Neural crest cell (in vitro differentiated cells): ENCODE measurements at places on chromosomes 7 and 10. TPM values are rescaled to one million over a fixed set of nuclear protein-coding genes. Genes with fewer than 3 reads are reported as not detected.

- no peaks in the 10 kb centered on the region for H3K36me3 ChIP-seq
- no peak overlapping the region for H3K27ac ChIP-seq
- DNase-seq: no peak
- no peaks in the 10 kb centered on the region for H3K27me3 ChIP-seq
- no peaks in the 10 kb centered on the region for H3K4me1 ChIP-seq
- H3K4me3 ChIP-seq: no peak overlapping the region
Measured at GRCh38 chr7:20534543-20534942, 80.9 kb upstream of the ABCB5 start.

GRCh38 chr10:129599160-129599559 lies 132.1 kb downstream of the MGMT start:
- H3K4me3 ChIP-seq: no peak overlapping the region
- no peaks in the 10 kb centered on the region for H3K27me3 ChIP-seq
- H3K36me3 ChIP-seq: peaks cover 25% of the 10 kb centered on the region
- no peak for DNase-seq

- DNase-seq: peak; percentile 63
- no peak overlapping the region for H3K4me3 ChIP-seq
- peaks cover 9% of the 10 kb centered on the region for H3K36me3 ChIP-seq
Measured at GRCh38 chr10:29119374-29119773, 169.5 kb upstream of the LYZL1 start.

FGFR2 gene
- total RNA-seq: 55.5 and 58.4 TPM in 2 replicates

DNA sequence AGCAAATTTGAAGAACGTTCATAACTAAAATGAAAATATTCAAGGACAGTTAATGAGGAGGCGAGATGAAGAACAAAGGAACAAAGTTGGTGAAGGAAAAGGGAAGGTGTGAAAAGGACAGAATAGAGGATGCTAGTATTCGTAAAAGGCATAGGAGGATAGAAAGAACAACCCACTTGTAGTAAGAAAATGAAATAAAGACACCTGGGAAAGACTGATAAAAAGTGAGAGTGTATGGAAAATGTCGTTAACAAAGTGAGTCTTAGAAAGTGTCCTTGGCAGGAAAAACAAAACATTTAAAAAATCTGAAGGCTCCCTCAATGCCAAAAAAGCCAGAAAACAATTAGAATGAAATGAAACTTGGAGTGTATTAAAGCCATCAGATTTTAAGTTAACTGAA lies 29.6 kb upstream of the ZC3HAV1 start:
- no peaks in the 10 kb centered on the region for H3K27me3 ChIP-seq
- H3K4me3 ChIP-seq: no peak overlapping the region
- H3K4me1 ChIP-seq: peaks cover 7% of the 10 kb centered on the region

- no peak for DNase-seq
- peak overlapping the region; percentile 78 for H3K27ac ChIP-seq
- H3K4me3 ChIP-seq: peak overlapping the region; percentile 29
Measured at GRCh38 chr10:11206676-11207559, 189.2 kb downstream of the CELF2 start.

SLC26A5 gene
- not detected in 2 replicates for total RNA-seq

RASA4B gene
- total RNA-seq: 4.5 and 7.2 TPM in 2 replicates

ANTXRL gene
- not detected in 2 replicates for total RNA-seq

- no peak overlapping the region for H3K27ac ChIP-seq
- peaks cover 17% of the 10 kb centered on the region for H3K27me3 ChIP-seq
- peaks cover 24% of the 10 kb centered on the region for H3K4me1 ChIP-seq
- peaks cover 4% of the 10 kb centered on the region for H3K36me3 ChIP-seq
- peak overlapping the region; percentile 25 for H3K4me3 ChIP-seq
Measured at GRCh38 chr10:104250371-104250770, 4.3 kb upstream of the GSTO1 start.

- no peaks in the 10 kb centered on the region for H3K27me3 ChIP-seq
- peaks cover 11% of the 10 kb centered on the region for H3K4me1 ChIP-seq
- H3K4me3 ChIP-seq: no peak overlapping the region
- no peak for DNase-seq
Measured at GRCh38 chr10:101655570-101655969, 39.4 kb downstream of the FBXW4 start.

- H3K27me3 ChIP-seq: no peaks in the 10 kb centered on the region
- no peaks in the 10 kb centered on the region for H3K4me1 ChIP-seq
Measured at GRCh38 chr10:115558252-115558651, 465.1 kb downstream of the ATRNL1 start.

- no peak overlapping the region for H3K4me3 ChIP-seq
- no peaks in the 10 kb centered on the region for H3K27me3 ChIP-seq
- H3K4me1 ChIP-seq: peaks cover 34% of the 10 kb centered on the region
- DNase-seq: no peak
- H3K27ac ChIP-seq: peak overlapping the region; percentile 4
Measured at GRCh38 chr10:35848412-35848811, 206.3 kb upstream of the FZD8 start.

- peaks cover 10% of the 10 kb centered on the region for H3K27me3 ChIP-seq
- peaks cover 5% of the 10 kb centered on the region for H3K4me1 ChIP-seq
- no peak overlapping the region for H3K4me3 ChIP-seq
- no peak for DNase-seq
- no peak overlapping the region for H3K27ac ChIP-seq
Measured at GRCh38 chr7:131723926-131724325, 167.5 kb upstream of the PODXL start.

- H3K27me3 ChIP-seq: no peaks in the 10 kb centered on the region
- peaks cover 24% of the 10 kb centered on the region for H3K4me1 ChIP-seq
- peaks cover 24% of the 10 kb centered on the region for H3K36me3 ChIP-seq
- H3K4me3 ChIP-seq: no peak overlapping the region
- DNase-seq: no peak
Measured at GRCh38 chr10:7361316-7361715, 49.5 kb downstream of the SFMBT2 start.

DNA sequence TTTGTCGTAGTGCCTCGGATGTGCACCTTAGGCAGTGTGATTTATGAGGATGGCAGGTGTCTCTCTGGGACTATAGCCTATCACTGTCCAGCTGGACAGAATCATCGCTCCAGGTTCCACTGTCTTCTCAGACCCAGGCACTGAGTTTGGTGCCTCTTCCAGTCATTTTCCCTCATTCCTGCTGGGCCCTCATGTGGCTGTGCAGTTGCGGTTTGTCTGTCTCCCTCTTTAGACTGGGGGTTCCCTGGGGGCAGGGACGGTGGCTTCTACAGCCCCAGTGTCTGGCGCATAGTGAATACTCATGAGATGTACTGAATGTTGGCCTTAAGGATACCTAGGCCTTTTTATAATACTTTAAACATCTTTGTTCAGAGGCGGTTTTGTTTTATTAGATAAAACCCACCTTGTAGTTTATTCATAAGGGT lies 28.9 kb downstream of the CCM2 start:
- no peak for DNase-seq
- H3K4me3 ChIP-seq: no peak overlapping the region
- peaks cover 13% of the 10 kb centered on the region for H3K36me3 ChIP-seq
- no peaks in the 10 kb centered on the region for H3K27me3 ChIP-seq

AKR1C2 gene
- 3.8 and 3.9 TPM in 2 replicates for total RNA-seq

DNA sequence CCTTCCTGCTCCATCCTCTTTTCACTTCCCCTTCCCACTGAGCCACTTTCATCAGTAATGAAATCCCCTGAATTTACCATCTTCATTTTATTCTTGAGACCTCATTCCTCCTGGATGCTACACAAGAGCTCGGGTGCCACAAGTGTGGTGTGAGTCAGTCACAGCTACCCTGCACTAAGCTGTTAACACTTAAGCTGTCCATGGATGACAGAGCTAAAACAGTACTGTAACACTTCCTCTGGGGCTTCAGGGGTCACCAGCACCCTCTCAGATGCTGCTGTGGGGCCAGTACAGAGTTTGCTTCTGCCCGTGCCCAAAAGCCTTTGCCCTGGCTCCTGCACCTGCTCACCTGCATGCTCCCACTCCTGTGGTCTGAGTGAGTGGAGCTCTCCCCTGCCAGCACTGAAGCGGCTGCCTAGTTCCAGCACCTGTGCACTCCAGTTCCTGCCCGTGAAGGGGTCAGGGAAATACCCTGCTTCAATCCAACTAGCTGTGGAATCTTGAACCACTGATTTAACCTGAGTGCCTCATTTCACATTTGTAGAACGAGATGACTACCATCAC lies 71.9 kb downstream of the POT1 start:
- no peak for DNase-seq
- H3K27ac ChIP-seq: no peak overlapping the region
- H3K36me3 ChIP-seq: peaks cover 14% of the 10 kb centered on the region
- H3K4me3 ChIP-seq: no peak overlapping the region

ACBD7 gene
- total RNA-seq: 11.8 and 12.0 TPM in 2 replicates

TAS2R41 gene
- total RNA-seq: not detected in 2 replicates

OR2A12 gene
- total RNA-seq: not detected in 2 replicates

DNA sequence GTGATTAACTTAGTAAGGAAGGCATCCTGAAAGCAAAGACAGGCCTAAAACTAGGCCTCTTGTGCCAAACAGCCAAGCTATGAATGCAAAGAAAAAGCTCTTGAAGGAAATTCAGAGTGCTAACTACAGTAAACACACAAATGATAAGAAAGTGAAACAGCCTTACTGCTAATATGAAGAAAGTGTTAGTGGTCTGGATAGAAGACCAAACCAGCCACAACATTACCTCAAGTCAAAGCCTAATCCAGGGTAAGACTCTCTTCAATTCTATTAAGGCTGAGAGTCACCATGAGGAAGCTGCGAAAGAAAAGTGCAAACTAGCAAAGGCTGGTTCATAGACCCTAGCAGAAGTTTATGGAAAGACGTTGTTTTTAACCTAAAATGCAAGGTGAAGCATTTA lies 66.0 kb downstream of the IPMK start:
- no peak overlapping the region for H3K27ac ChIP-seq
- DNase-seq: no peak
- H3K4me1 ChIP-seq: no peaks in the 10 kb centered on the region
- H3K4me3 ChIP-seq: no peak overlapping the region
- no peaks in the 10 kb centered on the region for H3K27me3 ChIP-seq

- peaks cover 3% of the 10 kb centered on the region for H3K27me3 ChIP-seq
- DNase-seq: peak; percentile 6
- no peak overlapping the region for H3K27ac ChIP-seq
- no peaks in the 10 kb centered on the region for H3K36me3 ChIP-seq
- H3K4me3 ChIP-seq: no peak overlapping the region
- H3K4me1 ChIP-seq: no peaks in the 10 kb centered on the region
Measured at GRCh38 chr7:34497153-34497777, 160.8 kb upstream of the NPSR1 start.

- H3K27ac ChIP-seq: no peak overlapping the region
- peaks cover 18% of the 10 kb centered on the region for H3K4me1 ChIP-seq
- no peaks in the 10 kb centered on the region for H3K27me3 ChIP-seq
- H3K36me3 ChIP-seq: no peaks in the 10 kb centered on the region
- no peak for DNase-seq
Measured at GRCh38 chr7:2510909-2511768, 8.4 kb upstream of the LFNG start.

ITPRIP gene
- 14.9 and 15.6 TPM in 2 replicates for total RNA-seq

DNA sequence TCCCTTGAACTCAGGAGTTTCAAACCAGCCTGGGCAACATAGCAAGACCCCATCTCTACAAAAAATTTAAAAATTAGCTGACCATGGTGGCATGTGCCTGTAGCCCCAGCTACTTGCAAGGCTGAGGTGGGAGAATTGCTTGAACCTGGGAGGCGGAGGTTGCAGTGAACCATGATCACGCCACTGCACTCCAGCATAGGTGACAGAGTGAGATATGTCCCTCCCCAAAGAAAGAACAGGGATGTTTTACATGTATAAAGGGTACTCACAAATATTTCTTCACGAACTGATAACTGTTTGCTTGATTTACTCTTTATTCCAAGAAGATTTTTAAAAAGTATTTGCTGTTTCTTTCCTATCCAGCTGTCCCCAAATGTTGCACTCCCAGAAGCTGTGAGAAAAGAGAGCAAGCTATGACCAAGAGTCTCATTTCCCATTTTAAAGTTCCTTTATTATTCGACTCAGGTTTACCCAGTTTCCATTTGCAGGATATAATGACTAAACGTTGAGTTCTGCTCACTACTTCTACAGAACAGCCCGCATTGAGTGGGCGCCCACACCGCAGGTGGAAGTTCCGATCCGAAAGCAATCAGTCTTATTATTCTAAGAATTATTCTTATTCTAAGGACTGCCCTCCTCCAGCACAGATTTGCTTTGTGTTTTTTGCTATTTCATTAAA lies 90.7 kb downstream of the APBB1IP start:
- H3K27me3 ChIP-seq: no peaks in the 10 kb centered on the region
- no peaks in the 10 kb centered on the region for H3K36me3 ChIP-seq
- H3K27ac ChIP-seq: no peak overlapping the region
- H3K4me3 ChIP-seq: no peak overlapping the region

SPDYE6 gene
- not detected in 2 replicates for total RNA-seq

DNA sequence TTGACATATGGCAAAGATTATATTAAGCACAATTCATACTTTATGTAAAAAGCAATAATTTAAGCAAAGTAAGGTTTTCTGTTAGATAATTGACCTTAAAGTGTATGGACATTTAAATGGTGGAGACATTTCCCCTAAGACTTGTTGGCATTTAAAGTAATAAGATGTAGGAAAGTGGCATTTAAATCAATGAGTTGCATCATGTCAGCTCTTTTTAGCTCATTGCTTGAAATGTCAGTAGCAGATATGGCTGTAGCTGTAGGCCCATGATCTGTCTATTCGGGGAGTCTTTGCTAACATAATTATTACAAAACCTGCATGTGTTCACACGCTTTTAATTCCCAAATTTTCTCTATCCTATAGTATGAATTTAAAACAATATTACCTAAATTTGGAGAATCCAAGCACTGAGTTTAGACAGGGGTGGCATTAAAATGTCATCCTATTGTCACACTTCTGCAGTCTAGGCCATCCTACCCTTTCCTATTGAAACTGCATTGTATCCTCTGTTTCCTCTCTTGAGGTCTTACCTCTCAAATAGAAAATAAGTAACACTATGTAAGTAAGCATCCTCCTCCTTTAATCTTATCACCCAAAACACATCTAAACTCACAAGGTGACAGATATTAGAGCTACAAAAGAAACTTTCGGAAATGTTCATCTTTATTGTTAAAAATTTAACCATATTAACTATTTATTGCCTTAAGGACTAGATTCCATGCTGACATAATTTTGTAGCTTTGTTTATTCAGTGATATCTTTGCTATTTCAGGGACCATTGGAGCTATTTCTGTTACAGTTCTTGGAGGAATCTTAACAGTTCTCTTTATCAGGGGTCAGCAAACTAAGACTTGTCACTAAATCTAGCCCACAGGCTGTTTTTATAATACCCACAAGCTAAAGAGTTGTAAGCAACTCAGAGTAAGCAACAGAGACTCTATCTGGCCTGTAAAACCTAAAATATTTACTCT lies 91.2 kb downstream of the LCOR start:
- H3K4me3 ChIP-seq: no peak overlapping the region
- no peaks in the 10 kb centered on the region for H3K27me3 ChIP-seq
- no peak for DNase-seq

GRCh38 chr10:64731016-64731415 lies 1209.8 kb downstream of the REEP3 start:
- no peak for DNase-seq
- H3K27ac ChIP-seq: no peak overlapping the region
- no peaks in the 10 kb centered on the region for H3K27me3 ChIP-seq
- no peak overlapping the region for H3K4me3 ChIP-seq
- H3K36me3 ChIP-seq: no peaks in the 10 kb centered on the region
